Bronchus fibroblast of lung (primary cell): ENCODE measurements at places on chromosomes 6 and 20. TPM values are rescaled to one million over a fixed set of nuclear protein-coding genes. Genes with fewer than 3 reads are reported as not detected.

Gene EEF1E1
- total RNA-seq: 55.6 and 56.5 TPM in 2 replicates

Gene SIRPD
- not detected in 2 replicates for total RNA-seq

Gene ACTL10
- 2.0 and 2.1 TPM in 2 replicates for total RNA-seq

Gene KIZ
- 7.9 and 12.4 TPM in 2 replicates for total RNA-seq

Gene TFAP2B
- total RNA-seq: not detected in 2 replicates

Gene PRSS16
- total RNA-seq: not detected in 2 replicates

Gene CD40
- 3.3 and 4.4 TPM in 2 replicates for total RNA-seq

Gene ESF1
- total RNA-seq: 4.0 and 4.5 TPM in 2 replicates

Gene SEMG1
- not detected in 2 replicates for total RNA-seq

Gene ATP6V1G2
- total RNA-seq: 1.2 and 2.7 TPM in 2 replicates

Gene MTG2
- 23.3 and 24.5 TPM in 2 replicates for total RNA-seq

Gene MUC22
- total RNA-seq: not detected in 2 replicates
